COLO829 (cell line): ENCODE measurements at places on chromosomes 6 and 20.

GRCh38 chr6:104421650-104422049, 438.1 kb downstream of the HACE1 start:
- DNase-seq: no peak

DNA sequence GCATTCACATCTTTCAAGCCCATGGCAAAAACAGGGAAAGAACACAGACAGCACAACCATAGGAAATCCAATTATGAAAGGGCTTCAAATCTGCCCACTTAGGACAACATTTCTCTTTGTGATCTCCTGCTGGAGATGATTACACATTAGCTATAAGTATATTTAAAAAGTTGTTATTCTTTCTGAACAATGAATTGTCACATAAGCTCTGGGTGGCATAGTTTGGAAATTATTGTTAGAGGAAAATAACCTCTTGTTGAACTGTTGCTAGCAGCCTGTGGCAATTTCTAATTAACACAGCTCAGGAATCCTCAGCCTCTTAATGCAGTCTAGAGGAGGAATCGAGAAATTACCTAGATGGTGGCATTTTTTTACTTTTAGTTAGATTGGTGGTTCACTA, 54.9 kb downstream of the BCAS1 start:
- no peak for DNase-seq

DNA sequence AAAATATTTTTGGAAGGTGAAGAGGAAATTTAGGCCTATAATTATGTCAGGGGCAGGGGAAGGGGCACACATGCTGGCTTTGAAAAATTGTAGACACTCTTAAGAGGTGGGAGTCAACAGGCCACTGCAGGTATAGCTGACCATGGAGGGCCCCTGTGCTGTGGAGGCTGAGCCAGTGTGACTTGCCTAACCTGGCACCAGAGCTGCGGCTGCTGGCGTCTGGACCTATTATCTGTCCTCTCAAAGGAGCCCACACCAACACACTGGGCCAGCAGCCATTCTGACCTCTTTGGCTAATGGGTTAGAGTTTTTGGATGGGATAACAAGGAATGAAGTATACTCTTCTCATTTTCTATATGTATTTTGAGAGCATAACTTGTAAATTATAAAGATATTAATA, 4.5 kb downstream of the GID8 start:
- no peak for DNase-seq

GRCh38 chr6:14275493-14275851, 157.9 kb downstream of the CD83 start:
- DNase-seq: no peak

GRCh38 chr6:38715016-38715689, at the start of gene DNAH8:
Gene DNAH8, plus strand, starts transcription at chr6:38715311. Its CDS starts 7,499 bp downstream, at chr6:38722810.
- DNase-seq: no peak

- DNase-seq: no peak
These were observed 53.5 kb downstream of the STXBP5 start for GRCh38 chr6:147257760-147258159.

DNA sequence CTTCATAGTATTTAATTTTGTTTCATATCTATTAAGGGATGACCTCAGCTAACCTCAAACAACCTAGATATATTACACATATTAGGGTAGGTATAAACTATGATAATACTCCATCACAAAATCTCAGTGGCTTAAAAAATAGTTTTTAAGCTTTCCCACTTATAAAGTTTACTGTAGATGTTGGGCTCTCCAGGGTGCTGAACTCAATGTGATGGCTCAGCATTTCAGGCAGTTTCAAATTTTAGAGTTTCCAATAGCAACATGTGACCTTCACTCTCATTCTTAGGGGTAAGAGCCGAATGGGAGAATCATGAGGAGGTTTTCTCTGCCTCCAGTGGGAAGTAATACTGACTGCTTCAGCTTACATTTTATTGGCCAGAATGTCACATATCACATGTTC, 357.3 kb downstream of the MEI4 start:
- DNase-seq: no peak

- DNase-seq: no peak
These were observed 46.7 kb downstream of the RALY start for GRCh38 chr20:34040300-34040995.

- DNase-seq: no peak
These were observed 443.5 kb downstream of the PREX1 start for GRCh38 chr20:48384147-48384818.

GRCh38 chr6:43627008-43627825, 1.8 kb downstream of the GTPBP2 start:
- peak; percentile 96 for DNase-seq

DNA sequence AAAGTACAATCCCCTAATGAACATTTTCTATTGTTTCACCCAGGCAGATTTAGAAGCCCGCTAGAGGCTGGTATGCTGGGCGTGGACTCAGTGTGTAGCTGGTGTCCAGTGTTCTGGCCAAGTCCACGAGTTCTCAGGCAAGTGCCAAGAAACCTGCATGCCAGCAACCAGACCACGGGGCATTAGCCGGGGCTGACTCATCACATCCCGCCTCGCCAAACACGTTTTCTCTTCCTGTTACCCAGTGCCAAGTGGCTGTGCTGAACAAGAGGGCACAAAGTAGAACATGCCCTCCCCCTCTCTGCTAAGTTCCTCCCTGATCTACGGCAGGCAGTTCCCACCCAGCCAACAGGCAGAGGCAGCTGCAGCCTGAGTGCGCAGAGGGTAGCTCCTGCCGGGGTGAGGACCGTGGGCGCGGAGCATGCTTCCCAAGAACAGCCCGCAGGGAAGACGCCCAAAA, 29.6 kb downstream of the RAMACL start:
- DNase-seq: peak; percentile 78

GRCh38 chr6:33451606-33452005, 2.8 kb upstream of the ZBTB9 start:
- DNase-seq: no peak

GRCh38 chr6:42320762-42321161, 103.1 kb upstream of the MRPS10 start:
- DNase-seq: no peak

DNA sequence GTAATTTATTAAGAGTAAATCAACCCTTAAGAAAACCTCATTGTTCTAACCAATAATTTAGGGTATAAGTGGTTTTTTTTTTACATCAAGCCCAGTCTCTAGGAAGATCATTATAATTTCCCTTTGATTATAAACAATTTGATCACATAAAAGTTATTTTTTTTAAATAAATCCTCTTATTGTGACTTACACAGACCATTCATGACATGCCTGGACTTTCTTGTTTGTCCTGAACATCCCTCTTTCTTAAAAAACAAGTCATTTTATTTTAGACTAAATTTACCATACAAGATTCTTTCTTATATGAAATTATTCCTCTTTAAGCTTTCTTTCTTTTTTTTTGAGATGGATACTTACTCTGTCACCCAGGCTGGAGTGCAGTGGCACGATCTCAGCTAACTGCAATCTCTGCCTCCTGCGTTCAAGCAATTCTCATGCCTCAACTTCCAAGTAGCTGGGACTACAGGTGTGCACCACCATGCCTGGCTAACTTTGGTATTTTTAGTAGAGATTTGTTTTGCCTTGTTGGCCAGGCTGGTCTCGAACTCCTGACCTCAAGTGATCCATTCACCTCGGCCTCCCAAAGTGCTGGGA, 53.6 kb upstream of the AGPAT4 start:
- no peak for DNase-seq

DNA sequence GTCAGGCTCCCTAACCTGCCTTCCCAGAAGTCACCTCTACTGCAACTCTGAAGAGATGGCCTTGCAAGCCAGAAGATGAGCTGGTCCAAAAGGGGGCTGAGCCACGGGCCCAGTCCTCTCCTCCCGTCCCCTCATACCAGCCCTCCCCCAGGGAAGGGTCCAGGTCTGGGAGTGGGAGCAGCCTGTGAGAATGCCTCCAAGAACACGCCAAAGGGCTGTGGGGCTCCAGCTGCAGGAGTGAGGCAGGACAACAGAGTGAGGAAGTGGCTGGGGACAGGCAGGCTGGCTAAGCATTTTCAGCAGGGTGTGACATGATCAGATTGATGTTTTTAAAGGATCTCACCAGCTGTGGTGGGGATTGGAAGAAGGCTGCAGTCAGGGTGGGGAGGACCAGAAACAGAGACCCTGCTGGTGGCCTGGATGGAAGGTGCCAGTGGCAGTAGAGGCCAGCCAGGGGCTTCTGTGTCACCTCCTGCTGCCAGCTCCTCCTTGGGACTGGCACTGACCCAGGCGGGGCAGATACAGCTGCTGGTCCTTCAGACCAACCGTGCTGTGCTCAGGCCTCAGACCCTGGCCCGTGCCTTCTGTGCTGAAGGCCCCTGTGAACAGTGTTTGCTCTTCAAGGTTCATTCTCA, 257.6 kb downstream of the NRN1 start:
- no peak for DNase-seq

DNA sequence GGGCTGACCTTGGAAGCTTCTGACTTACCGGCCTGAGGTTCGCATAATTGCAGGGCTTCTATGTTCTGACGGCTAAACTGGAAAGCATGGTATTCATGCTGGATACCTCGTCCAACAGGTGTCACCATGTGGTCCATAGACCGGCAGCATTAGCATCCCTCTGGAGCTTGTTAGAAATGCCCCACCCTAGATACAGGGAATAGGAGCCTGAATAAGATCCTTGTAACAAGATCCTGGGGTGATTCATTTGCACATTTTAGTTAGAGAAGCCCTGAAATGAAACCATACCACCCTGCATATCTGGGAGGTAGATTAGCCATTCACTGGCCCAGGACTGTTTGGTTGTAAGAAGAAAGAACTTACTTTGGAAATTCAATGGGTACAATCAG, 77.7 kb downstream of the TMEM170B start:
- DNase-seq: no peak

- no peak for DNase-seq
These were observed 3.5 kb upstream of the BANF2 start for GRCh38 chr20:17696287-17696686.

DNA sequence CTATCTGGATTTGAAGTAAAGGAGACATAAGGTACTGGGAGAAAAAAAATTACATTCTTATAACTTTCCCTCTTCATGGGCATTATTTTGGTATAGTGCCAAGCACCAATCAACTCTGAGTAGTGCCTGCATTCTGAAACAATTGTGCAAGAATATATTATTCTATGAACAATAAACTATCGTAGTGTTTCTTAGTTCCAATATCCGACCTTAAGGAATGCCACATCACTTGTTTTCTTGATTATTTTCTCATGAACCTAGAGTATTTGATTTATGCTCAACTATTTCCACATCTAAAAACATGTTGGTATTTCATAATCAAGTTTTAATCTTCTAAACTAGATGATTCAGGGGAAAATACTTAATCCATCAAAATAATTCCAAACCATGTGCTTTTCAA, 294.4 kb upstream of the TBX18 start:
- DNase-seq: no peak

GRCh38 chr6:34817446-34817845, 25.6 kb downstream of the BLTP3A start:
- no peak for DNase-seq

DNA sequence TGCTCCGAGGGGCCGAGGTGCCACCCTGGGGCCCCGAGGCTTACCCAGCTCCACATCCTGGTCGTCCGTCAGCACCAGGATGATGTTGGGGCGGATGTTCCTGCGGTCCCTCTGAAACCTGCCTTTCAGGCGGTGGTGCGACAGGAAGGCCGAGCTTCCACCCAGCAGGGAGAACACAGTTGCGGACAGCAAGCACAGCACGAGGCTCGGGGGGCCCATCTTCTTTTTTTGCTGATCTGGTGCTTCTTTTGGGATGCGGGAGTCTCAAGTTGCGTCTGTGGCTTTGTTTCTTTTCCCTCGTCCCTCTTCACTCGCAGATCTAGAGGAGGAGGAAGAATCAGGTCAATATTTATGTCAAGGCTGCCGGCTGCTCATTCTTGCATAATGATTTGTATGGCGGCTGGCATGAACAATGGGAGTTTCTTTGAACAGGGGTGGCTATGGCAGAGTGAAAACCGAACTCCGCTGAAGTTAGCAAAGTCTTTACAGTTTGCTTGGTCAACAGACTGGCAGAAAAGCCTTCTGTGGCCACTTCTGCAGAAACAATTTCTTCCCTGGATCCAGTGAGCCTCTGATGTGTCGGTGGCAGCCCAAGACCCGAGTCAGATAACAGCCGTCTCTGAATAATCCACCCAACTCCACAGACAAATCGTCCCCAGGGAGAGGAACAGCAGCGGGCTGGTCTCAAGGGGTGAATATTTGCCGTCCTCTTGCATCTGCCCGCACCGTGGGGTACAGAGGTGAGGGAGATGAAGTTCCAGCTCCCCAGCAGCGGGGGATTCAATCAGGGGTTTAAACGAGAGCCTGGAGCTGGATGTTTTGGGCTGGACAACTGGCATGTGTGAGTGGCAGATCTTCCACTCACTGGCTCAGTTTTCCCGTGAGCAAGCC, 27.9 kb downstream of the SULF2 start:
- no peak for DNase-seq
